GM13976 (cell line): ENCODE measurements at places on chromosomes 16 and 17.

DNA sequence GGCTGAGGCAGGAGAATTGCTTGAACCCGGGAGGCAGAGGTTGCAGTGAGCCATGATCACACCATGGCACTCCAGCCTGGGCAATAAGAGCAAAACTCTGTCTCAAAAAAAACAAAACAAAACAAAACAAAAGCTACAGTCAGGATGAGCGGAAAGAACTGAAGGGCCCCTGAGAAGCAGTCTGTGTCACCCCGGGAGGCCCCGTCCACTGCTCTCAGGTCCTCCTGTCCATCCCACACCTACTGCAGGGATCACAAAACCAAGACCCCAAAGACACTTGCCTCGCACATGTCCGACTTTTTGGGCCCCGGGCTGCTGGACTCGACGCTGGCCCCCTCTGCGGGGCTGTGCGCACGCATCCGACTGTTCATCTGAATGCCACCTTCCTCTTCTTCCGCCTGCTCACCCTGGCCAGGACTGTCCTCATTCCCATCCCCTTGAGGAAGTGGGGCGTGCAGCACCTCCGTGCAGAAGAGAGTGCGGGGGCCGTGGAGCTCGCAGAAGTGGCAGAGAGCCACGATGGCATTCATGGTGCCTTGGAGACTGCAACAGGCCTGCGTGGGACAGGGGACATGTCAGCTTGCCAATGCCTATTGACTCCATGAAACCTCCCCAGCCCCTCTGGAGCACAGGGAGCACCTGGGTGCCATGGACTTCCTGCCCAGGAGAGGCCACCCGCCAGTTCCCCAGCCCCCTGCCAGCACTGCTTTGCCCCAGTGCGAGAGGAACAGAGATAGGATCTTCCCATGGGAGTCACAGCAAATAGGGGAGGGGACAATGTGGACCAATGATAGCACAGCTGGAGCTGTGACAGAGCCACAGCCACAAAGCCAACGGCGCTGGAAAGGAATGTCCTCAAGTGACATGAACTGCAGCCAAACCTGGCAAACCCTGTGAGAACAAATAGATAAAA is 9.1 kb downstream of the FLCN start:
- DNase-seq: no peak

DNA sequence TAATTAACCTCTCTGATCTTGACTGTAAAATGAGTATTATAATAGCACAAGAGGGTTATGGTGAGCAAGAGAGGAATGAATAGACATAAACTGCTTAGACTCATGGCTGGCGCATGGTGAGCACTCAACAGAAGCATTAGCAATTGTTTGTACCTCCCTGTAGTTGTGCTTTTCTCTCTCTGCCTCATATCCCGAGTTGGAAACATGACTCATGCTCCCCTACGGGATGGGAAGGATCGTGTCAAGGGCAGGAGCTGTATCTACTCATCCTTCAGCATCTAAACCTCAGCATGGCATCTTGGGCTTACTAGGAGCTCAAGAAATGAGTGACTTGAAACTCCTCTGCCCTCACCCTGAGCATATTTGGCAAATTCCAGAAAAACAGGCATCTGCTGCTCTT is 299.6 kb downstream of the MAP2K4 start:
- no peak for DNase-seq

- DNase-seq: peak; percentile 98
These were observed 9.2 kb downstream of the RARA start for GRCh38 chr17:40317880-40318829.

DNA sequence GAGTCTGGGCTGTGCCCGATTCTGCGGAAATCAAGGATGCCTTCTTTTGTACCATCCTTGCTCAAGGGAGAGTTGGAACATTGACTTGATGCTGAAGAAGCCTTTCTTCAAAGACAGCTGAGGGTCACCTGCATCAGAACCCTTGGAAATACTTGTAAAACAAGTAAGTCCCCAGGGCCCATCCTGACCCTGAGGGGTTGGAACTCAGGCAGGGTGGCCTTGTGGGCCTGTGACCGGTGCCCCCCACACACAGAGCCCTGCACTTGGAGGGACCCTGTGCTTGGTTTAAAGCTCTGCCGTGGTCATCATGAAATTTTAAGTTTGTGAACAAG is 56.9 kb downstream of the WIPI1 start:
- DNase-seq: no peak

DNA sequence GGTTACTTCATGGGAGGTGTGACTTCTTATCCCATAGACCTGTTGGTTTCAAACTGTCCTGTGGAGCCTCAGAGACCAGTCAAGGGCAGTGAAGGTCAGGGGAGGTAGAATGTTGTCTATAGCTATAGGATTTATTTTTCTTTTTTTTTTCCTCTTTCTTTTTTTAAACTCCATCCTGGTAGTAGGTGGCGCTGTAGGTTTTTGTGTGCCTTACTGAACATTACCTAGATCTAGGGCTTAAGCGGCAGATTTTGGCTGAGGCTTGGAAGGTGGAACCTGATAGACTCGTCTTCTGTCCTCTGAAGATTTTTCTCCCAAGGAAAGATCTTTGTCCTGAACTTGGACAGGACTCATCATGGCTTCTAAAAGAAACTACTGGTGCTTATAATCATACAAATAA is 8.2 kb upstream of the LASP1NB start:
- no peak for DNase-seq

- peak; percentile 81 for DNase-seq
These were observed 9.1 kb downstream of the TUBG1 start for GRCh38 chr17:42618442-42619150.

GRCh38 chr16:20073203-20074098 is at the start of gene GPR139:
GPR139 (minus strand) TSS chr16:20073890; CDS start chr16:20073616, 274 bp downstream.
- DNase-seq: no peak

DNA sequence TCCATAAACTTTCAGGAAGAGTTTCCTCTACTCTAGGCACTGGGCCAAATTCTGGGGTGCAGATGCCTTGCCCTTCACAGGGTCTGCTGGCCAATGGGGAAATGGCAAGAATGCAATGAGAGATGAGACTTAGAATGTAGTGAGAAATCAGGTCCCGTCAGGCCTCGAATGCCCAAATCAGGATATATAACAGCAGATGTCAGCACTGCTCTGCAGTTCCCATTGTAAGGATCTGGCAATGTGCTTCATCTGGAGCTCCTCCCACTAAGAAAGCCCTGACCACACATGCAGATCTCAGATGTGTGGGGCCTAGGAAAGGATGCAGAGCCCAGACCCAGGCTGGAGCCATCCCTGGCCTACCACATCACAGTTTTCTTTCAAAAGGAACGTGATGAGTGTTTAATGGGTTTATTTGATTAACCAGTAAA is 13.9 kb upstream of the LPCAT2 start:
- no peak for DNase-seq

GRCh38 chr17:75752802-75753513 is 12.0 kb downstream of the GALK1 start:
- peak; percentile 77 for DNase-seq

GRCh38 chr16:67542464-67542863 is 13.8 kb downstream of the RIPOR1 start:
- DNase-seq: peak; percentile 87

GRCh38 chr17:313911-314613 is 38.5 kb downstream of the RPH3AL start:
- no peak for DNase-seq

- DNase-seq: peak; percentile 78
These were observed 100.1 kb upstream of the CHMP6 start for GRCh38 chr17:80891397-80892018.

- no peak for DNase-seq
These were observed 22.7 kb upstream of the SPNS2 start for GRCh38 chr17:4476017-4476416.

GRCh38 chr16:4244254-4245076 is 2.6 kb upstream of the SRL start:
- DNase-seq: no peak

DNA sequence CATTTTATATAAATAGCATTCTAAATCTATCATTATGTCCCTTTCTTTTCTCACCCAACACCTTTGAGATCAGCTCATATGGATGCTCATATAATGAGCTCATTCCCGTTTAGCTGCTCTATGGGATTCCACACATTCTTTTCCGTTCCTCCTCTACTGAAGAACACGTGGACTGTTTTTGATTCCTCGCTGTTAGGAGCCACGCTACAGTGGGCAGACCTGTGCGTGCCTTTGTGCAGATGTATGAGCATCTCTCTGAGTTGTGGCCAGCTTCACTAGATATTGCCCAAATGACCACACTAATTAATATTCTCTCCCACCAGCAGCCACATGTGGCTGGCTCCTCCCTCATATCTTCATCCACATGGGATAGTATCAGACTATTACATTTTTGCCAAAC is 6.0 kb upstream of the TNFRSF13B start:
- DNase-seq: no peak

DNA sequence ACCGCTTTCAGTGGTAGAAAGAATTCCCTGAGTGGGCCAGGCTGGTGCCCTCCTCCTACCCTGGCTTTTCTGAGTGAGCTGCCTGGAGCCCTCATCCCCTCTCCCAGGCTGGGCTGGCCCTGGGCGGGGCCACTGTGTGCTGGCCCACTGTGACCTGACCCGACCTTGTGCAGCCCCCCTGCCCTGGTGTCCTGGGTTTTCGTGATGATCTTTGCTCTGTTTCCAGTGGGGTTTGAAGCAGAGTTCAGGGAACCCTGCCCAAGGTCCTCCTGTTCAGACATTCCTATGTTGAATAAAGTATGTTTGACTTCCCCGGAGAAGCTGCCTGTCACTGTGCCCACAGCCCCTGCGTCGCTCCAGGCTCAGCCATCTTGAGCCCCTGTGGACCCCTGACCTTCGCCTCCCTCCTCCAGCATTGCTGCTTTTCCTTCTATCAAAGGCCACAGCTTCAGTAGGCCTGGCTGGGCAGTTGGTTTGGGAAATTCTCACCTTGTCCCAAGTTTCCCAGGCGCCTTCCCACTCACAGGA is 13.7 kb upstream of the NAGLU start:
- no peak for DNase-seq

DNA sequence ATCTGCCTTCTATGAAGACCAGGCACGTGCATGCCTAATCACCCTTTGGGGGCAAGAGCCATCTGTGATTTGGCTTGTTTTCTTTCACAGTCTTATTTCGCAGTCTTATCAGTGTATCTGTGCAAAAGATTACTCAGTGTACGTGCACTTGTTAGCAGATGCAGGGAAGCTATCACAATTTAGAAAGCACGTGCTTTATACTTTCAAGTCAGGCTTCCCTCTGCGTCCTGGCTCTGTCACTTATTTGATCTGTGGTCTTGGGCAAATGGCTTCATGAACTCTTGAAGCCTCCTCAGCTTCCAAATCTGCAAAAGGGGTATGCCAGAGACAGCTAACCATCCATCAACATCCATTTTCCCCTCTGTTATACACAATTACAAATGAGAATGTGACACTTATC is 246.4 kb downstream of the XYLT1 start:
- no peak for DNase-seq
